ENCODE measurements at places on chromosomes 13 and 19. TPM values are rescaled to one million over a fixed set of nuclear protein-coding genes. Genes with fewer than 3 reads are reported as not detected.

Gene LRRC63
- total RNA-seq = not detected

Gene EVI5L
- 25.7 TPM for total RNA-seq

Gene ZNF528
- total RNA-seq = 21.6 TPM

GRCh38 chr13:27168086-27168485, 3.5 kb downstream of the USP12 start:
- no peak for DNase-seq
- H3K27me3 ChIP-seq = no peaks in the 10 kb centered on the region
- no peaks in the 10 kb centered on the region for H3K36me3 ChIP-seq
- peaks cover 34% of the 10 kb centered on the region for H3K4me1 ChIP-seq

DNA sequence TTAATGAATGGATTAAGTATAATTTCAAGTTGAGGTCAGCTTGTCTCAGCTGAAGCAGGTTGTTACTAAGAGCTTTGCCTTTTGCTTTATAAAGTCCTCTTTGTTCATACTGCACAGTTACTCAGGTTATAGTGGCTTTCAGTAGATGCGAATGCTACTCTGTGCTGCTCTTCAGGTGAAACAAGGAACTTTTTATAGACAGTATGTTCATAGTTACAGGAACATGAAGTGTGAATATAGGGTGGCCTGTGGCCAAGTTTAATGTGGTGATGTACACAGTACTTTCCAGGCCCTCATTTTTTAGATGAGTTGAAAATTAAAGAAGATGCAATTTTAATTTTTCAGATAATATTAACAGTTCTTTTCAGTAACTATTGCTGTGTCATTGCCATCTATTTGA, 20.8 kb downstream of the SUGT1 start:
- peaks cover 71% of the 10 kb centered on the region for H3K36me3 ChIP-seq
- H3K4me3 ChIP-seq = no peak overlapping the region
- no peak for DNase-seq
- H3K27me3 ChIP-seq = no peaks in the 10 kb centered on the region
- peaks cover under 1% of the 10 kb centered on the region for H3K4me1 ChIP-seq
- no peak overlapping the region for H3K27ac ChIP-seq

DNA sequence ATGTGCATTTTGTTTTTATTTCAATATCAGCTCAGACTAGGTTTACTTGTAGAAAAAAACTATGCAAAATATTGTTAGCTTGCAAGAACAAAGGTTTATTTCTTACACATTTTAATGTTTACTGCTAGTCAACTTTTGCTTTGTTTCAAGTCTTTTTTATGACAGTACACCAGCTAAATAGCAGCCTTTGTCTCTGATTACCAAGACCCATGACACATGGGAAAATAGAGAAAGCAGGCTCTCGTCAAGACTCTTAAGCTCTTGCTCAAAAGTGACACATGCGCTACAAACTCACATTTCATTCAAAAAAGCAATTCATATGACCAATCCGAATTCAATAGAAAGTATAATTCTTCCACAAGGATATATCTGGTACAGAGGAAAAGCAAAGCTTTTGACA, 642.3 kb upstream of the SLITRK1 start:
- H3K4me3 ChIP-seq = no peak overlapping the region
- H3K27me3 ChIP-seq = no peaks in the 10 kb centered on the region
- no peak overlapping the region for H3K27ac ChIP-seq
- no peaks in the 10 kb centered on the region for H3K36me3 ChIP-seq

DNA sequence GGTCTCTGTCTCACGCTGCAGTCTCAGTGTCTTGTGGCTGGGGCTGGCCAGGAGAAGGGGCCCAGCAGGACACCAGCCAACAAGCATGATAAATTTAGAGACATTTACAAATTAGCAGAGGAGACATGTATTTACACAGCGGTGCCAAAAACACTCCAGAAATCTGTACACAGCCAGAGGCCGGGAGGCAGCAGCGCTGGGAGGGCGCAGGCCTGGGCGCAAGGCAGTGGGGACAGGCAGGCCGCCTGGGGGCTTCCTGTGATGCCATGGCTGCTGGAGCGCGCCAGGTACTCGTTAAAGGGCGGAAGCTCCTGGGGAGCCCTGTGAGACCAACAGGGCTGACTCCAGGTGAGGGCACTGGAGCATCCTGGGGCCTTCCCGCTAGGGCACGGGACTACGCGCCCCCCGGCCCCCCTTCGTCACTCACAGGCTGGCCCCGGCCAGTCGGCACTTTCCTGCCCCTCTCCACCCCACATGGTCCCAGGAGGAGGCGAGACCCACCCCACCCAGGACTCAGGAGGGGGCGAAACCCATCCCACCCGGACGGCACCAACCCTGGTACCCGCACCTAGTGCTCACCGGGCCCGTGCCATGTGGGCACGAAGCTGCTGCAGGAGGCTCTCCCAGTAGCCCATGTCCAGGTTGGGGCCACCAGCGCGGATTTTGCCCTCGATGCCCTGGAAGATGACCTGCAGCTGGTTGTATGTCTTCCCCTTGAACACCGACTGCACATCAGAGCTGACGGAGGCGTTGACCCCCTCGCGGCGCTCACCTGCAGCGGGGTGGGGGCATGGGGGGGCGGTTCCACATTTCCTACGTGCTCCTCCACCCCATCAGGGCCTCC, 7.4 kb upstream of the TBXA2R start:
- no peak overlapping the region for H3K4me3 ChIP-seq
- H3K27me3 ChIP-seq = no peaks in the 10 kb centered on the region
- H3K4me1 ChIP-seq = no peaks in the 10 kb centered on the region
- DNase-seq = no peak
- peaks cover 4% of the 10 kb centered on the region for H3K36me3 ChIP-seq
- H3K27ac ChIP-seq = no peak overlapping the region
